NCI-H1417 treated with DMSO at 0.1 percent for 48 hours (cell line): ENCODE measurements at places on chromosomes 7 and 10.

DNA sequence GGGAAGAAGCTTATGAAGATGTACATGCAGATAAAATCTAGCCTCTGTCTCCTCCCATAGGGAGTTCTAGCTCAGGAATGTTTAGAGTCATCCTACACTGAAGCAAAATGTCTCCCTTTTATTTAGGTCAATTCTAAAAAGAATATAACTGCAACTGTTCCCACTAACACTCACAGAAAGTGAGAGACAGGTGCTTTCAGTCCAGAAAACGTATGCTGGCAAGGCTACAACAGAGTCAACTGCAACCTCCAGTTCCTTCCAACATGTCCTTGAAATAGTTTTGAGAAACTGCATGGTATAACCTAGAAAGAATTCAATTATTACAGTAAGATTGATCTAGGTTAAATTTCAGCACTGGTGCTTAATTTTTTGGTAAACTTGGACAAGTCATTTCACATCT, 46.8 kb upstream of the KCND2 start:
- no peak for DNase-seq

GRCh38 chr7:148697256-148698006, 1.3 kb upstream of the CUL1 start:
- no peak for DNase-seq

DNA sequence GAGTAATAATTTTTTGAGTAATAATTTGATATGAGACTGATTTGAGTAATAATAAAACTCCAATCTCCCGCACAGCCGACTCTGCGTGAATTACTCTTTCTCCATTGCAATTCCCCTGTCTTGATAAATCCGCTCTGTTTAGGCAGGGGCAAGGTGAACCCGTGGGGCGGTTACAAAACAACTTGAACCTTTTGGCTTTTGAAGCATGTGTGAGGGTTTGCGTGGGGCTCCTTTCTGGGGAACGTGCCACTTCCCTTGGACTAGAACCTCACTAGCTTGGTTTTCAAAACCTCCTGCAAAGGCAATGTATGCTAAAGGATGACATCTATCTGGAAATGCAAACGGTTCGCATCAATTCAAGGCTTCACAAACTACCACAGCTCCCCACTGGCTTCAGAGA, 1.5 kb downstream of the CRPPA start:
- no peak for DNase-seq

DNA sequence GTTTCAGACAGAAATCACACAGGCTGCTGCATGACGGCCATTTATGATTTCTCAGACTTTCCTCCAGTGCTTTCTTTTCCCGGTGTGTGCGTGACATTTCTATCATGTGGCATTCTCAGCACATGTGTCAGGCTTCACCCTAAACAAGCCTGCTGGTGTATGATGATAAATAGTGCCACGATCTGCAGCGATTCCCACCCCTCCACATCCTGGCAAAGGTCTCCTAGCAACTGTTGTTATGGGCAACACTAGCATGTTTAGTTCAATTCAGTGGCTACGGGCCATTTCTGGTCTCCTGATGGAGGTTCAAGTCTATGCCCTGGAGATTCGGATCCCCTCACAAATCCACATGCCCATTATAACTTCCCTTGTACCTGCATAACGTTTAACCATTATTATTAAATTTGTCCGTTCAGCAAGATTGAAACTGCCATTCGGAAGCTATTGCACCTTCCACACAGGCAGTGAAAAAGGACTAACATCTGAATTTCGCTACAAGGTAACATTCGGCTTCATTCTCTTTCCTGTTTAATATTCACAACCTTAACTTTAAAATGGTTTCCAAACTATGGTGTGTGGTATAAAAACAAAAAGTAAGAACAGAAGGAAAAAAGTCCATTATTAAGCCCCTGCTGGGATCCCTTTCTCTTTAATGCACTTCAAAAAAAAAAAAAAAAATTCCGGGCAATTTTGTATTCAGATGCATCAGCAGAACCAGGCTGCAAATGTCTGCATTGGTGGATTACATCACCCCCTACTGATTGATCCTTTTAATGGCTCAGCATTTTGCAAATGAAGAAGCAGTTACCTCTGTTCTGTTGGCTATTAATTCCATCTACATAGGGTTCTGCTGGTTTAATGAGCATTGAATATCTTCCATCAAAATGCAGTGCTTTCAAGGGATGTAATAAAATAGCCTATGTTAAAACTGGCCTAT, 90.2 kb downstream of the FRMD4A start:
- DNase-seq = peak; percentile 29

- no peak for DNase-seq
These were observed 1212.3 kb downstream of the NXPH1 start for GRCh38 chr7:9645756-9646155.

DNA sequence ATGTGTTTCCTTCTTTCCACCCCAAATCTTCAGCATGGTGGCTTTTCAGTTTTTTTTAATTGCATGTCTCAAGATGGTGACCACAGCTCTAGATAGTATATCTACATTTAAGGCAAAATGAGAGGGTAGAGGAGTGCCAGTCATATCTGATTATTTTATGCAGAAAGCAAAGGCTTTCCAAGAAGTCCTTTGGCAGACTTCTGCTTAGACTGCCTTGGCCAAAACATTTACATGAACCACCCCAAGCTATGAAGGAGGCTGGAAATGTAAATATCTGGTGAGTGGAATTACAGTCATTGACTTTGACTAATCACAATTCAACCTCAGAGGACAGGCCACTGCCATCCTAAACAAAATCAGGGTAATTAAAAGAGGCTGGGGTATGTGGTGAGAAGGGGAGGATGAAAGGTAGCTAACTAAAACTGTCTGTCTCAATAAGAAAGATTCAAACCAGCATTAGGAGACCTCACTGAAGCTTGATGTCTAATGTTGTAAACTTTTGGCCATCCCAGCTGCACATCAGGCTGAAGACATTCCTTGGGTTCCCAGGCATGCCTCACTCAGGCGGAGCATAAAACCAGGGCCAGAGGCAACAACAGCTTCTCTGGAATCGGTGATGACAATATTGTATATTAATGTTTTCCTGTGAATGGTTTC, 53.4 kb downstream of the PPP1R3C start:
- no peak for DNase-seq

DNA sequence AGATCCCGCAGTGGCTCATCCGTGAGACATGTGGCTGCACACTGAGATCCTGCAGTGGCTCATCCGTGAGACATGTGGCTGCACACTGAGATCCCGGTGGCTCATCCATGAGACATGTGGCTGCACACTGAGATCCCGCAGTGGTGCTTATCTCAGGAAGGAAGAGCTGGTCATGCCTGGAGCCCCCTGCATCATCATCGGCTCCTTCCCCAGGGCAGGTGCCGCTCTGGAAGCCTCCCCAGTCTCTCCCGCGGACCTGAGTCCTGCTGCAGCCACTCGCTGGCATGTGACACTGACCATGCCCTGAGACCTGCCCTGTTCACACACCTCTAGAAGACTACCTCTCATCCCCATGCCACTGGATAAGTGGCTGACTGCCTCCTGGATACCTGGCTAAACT, 181.3 kb downstream of the PTPRN2 start:
- DNase-seq = no peak

DNA sequence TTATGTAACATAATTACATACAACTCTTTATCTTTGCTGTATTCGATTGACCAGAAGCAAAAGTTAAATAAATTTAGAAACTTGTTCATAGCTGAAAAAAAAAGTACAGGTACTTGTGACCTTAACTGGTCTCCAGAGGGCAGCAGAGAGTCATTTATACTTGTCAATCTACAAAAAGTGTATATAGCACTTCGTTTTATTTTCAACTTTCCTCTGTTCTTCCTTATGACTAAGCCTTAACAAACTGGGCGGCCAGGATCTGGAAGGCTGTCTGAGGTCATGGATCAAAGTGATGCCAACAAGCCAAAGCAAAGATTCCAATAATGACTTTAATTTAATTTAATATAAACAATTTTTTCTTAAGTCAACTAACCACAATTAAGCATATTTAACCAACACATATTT, 29.8 kb downstream of the C10orf67 start:
- DNase-seq = peak; percentile 1

GRCh38 chr10:47239211-47239610, 60.8 kb upstream of the GDF10 start:
- no peak for DNase-seq

DNA sequence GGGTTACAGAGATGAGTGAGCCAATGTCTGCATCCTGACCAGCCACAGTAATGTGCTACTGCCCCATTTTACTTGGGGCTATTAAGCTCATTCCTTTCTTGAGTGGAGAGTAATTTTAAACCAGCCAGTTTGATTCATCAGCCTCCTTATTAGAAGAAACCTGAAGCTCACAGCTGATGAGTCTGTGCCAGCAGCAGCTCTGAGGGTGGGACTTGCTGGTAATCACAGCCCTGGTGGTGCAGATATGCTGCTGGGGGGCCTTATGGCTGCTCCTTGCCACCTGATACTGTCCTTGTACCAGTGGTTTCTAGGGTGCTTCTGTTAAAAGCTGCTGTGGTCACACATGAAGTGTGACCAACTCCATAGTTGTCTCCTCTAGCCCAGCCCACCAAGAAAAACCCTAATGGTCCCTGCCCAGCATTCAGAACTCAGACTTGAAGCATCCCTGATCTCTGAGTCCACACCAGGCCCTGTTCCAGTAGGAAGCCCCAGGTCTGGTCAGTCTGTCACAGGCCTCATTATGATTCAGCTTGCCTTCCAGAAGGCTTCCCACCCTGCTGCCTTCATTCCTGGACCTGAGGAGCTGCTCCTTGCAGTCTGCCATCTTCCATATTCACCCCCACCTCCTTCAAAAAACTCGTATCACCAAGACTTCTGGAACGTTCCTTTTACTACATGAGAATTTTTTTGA, 28.9 kb upstream of the RBM20 start:
- DNase-seq = no peak

GRCh38 chr7:24609059-24609458, 35.8 kb downstream of the PALS2 start:
- DNase-seq = no peak

- DNase-seq = no peak
These were observed 54.5 kb downstream of the WAC start for GRCh38 chr10:28587270-28587969.

- DNase-seq = no peak
These were observed 140.7 kb upstream of the AGK start for GRCh38 chr7:141410353-141411000.

DNA sequence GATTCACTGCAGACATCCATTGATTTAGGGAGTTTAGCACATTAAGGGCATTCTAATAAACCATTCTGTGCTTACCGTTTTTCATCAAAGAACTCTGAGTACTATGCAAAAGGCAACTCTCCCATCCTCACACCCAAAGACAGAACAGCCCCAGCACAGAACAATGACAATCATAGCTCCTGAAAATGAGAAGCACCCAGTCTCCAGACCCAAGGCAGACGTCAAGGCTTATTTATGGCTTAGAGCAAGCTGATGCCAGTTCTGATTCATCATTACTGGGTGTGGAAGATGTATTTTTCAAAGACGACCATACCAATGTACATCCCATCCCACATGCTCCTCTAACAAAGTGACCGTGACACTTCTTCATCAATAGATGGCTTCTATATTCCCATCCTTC, 67.6 kb downstream of the OSBPL3 start:
- DNase-seq = no peak

GRCh38 chr10:29473406-29474100, 161.2 kb downstream of the SVIL start:
- DNase-seq = no peak

DNA sequence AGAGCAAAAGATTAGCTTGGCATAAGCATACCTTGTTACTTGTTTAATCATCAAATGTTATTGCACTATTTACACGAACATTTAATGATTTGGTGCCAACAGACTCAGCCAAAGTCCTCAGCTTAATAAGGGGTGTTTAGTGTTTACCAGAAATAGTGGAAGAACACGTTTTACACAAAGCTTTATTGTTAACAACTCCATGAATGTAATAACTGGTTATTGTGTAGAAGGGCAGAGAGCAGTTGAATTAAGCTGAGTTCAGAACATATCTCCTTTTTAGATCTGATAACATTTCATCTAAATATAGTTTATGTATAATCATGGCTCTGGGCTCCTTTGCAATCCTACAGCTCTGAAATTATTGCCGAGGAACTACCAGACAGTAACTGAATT, 99.1 kb downstream of the CABCOCO1 start:
- DNase-seq = peak; percentile 28

DNA sequence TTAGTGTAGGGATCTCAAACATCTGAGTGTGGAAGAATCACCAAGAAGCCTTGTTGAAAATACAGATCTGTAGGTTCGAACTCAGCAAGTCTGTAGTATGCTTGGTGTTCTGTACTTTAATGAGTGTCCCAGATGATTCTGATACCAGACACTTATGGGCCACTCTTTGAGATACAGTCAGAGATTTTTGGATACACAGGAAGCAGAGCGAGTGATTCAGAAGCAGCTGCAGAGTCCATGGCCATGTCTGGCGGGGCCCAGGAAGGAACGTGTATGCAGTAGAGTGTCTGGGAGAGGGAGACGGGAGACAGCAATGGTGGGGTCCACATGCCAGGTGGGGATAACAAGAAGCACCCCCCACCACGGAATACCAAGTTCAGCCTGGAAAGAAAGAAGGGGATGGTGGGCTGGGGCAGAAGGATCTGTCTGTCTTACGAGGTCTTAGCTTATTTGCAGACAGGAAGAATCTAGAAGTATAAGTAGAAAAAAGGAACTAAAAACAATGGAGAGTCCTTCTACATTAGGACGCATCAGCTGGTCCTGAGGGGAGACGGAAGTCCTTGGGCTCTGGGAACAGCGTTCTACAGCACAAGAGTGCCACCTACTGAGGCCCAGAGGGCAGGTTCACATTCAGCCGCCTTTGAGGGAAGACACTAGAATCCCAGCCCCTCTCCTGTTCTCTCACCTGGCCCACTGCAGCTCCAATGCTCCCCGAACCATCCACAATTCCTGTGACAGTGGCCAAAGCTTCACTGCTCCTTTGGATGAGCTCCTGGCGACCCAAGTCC, 55.4 kb downstream of the SLC37A3 start:
- DNase-seq = no peak

DNA sequence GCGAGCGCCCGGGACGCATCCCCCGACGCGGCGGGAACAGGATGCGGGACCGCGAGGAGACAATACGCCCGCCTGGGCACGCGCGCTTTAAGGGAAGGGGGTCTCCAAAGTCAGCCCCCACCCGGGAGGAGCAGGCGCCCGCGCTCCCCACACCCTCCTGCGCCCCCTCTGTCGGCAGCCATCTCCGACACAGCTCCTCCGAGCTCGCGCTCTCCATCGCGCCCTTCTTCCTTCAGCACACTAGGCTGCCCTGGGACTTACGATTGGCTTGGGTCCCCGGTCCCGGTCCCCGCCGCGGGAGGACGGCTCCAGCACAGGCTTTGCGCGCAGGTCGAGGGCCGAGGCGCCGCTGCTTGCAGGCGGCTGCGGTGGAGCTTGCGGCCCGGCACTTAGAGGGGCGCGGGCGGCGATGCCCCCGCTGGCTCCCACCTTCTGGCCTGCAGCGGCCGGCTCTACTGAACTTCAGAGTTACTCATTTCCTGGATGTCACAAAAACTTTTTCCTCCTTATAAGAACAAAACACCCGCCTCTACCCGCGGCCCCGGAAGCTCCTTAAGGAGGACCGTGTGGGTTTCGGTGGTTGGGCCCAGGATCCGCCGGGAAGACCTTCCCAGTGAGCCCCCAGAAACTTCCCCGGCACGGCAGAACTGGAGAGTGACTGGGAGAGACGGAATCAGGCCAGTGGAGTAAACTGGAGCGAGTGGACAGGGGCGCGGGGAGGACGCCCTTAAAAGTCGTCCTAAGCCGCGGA, at the start of gene ITPRIP:
ITPRIP (minus strand) TSS at position 481 of the 751 bp plus-strand sequence. CDS start 22,414 bp downstream, outside the sequence.
- DNase-seq = no peak
